Frontal cortex (tissue), 4 donors: ENCODE measurements at places on chromosomes 12 and 14. TPM values are rescaled to one million over a fixed set of nuclear protein-coding genes. Genes with fewer than 3 reads are reported as not detected.

The TOX4 gene
- 19.6 TPM for total RNA-seq

The SDR9C7 gene
- 0.41 TPM for total RNA-seq

The PLA2G1B gene
- not detected for total RNA-seq

The NEUROD4 gene
- total RNA-seq: 2.9 TPM

The ETNK1 gene
- total RNA-seq: 156 TPM

The EML1 gene
- total RNA-seq: 116 TPM

The KRT75 gene
- not detected for total RNA-seq

The CISTR gene
- total RNA-seq: not detected

The GPRC5D gene
- not detected for total RNA-seq

The OR11H7 gene
- not detected for total RNA-seq

The CCDC88C gene
- 22.4 TPM for total RNA-seq

The TMEM63C gene
- 8.6 TPM for total RNA-seq

The CLEC6A gene
- not detected for total RNA-seq

The RAB15 gene
- total RNA-seq: 24.1 TPM

The CIDEB gene
- total RNA-seq: 2.0 TPM

The ACOT4 gene
- 1.2 TPM for total RNA-seq

The TSPAN19 gene
- not detected for total RNA-seq

The KRT6A gene
- total RNA-seq: not detected

The INHBE gene
- not detected for total RNA-seq

The HELB gene
- total RNA-seq: 3.3 TPM

The CD27 gene
- 0.41 TPM for total RNA-seq
